ENCODE measurements at places on chromosomes 7 and 10. TPM values are rescaled to one million over a fixed set of nuclear protein-coding genes. Genes with fewer than 3 reads are reported as not detected.

The SLC16A12 gene
- not detected for total RNA-seq

The BHLHA15 gene
- total RNA-seq = 0.65 TPM

The EIF4EBP2 gene
- 23.6 TPM for total RNA-seq

The TAC1 gene
- total RNA-seq = 3.0 TPM

The HOXA9 gene
- not detected for total RNA-seq

All from activated T-cell treated with anti-CD3 and anti-CD28 coated beads, Interleukin-2, amount 50 U/mL, for 72 hours (primary cell).